Left ventricle myocardium inferior (tissue), 1 donor: ENCODE measurements at places on chromosomes 6 and 20. TPM values are rescaled to one million over a fixed set of nuclear protein-coding genes. Genes with fewer than 3 reads are reported as not detected.

The CGA gene
- not detected for total RNA-seq

The HLA-DRB5 gene
- 14.3 TPM for total RNA-seq

The IDH3B gene
- total RNA-seq = 220 TPM

GRCh38 chr20:16965401-16965800 is 217.2 kb downstream of the OTOR start:
- no peak for DNase-seq

DNA sequence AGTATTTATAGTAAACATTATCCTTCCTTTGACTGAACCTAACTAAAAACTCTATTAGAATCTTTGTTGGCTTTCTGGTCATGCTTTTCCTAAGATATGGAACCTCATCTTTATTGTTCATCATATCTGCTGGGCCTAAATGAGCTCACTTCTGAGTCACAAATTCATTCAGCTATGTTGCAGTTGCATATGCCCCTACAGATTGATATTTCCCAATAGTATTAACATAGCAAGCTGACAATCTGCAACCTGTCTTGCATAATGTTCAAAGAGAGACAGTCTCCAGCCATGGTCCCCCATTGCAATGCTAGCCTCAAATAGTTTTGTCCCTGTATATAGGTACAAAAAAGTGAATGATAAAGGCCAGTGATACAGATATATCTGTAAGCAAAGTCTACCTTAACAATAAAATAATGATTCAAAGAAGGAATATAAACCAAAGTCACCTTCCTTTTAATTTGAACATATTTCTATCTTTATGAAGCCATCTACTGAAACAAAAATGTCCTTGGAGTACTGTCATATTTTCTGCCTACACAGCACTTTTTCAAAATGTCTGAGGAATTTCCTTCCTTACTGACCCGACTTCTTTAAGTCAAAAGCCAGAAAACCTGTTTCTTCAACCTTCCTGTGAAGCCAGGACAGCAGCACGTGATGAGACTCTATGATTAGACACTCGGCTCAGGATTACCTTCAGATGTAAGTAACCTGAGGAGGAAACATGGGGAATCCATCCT is 140.7 kb downstream of the UBE3D start:
- DNase-seq = no peak

DNA sequence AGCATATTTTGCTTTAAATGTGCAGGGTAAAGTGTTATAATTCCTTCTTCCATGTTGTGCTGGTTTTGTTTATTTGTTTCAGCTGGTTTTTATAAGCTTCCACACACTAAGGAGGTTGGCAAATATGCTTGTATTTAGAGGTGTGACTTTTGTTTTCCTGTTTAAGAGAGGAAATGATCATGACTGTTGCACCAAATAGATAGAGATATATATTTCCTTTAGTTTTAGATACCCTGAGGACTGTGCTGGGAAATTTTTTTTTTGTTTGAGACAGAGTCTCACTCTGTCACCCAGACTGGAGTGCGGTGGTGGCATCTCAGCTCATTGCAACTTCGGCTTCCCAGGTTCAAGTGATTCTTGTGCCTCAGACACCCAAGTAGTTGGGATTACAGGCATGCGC is 5.8 kb downstream of the TBPL1 start:
- DNase-seq = no peak

DNA sequence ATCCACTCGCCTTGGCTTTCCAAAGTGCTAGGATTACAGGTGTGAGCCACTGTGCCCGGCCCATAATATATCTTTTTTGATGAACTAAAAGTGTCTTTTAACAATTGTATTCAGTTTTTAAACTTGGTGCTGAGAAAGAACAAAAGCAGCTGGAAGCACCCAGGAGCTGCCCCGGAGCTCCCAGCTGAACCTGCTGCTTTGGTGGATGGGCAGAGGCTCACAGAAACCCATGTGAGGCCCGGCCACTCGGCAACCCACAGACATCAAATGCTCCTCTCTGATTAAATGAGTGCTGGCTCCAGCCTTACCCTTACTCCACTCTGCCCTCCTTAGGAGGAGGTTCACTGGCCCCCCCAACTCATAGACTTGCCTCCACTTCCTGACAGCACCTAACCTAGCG is 59.4 kb upstream of the FRMD1 start:
- DNase-seq = no peak
